ENCODE measurements at places on chromosomes 16 and 17.

GRCh38 chr17:10058921-10059683 lies 139.3 kb downstream of the GAS7 start:
- DNase-seq: no peak

- no peak for DNase-seq
Measured at GRCh38 chr17:48426019-48426665, 3.9 kb downstream of the SKAP1 start.

DNA sequence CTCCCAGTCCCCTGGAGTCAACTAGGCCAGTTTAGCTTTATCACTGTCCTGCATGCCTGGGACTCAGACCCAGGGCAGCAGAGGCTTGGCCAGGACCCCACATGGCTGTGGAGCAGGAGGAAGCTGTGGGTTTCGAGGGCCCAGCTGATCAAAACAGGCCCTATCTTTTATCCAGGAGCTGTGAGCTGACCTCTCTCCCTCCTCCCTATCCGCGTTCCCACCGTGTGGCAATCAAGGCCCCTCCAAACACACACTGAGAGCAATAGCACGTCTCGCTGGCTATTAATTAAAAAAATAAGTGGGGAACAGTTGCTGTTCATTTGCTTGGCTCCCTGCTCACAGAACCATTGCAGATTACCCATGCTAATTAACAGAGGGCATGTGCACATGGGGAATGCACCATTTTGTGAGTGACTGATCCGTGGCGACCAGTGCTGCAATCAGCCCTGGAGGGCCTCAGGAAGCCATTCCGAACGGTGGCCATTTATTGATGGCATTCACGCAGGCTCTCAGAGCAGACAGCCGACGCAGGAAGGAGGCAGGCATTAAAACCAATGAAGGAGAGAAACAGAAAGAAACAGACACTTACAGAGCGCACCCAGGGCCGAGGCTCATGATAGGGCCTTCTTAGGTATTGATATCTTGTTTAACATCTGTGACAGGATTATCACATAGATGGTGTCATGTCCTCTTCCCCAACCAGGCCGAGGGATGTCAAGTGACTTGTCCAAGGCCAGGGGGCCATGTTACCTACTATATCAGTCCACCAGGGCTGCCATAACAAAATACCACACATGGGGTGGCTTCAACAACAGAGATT lies 157.1 kb downstream of the KATNIP start:
- no peak for DNase-seq

DNA sequence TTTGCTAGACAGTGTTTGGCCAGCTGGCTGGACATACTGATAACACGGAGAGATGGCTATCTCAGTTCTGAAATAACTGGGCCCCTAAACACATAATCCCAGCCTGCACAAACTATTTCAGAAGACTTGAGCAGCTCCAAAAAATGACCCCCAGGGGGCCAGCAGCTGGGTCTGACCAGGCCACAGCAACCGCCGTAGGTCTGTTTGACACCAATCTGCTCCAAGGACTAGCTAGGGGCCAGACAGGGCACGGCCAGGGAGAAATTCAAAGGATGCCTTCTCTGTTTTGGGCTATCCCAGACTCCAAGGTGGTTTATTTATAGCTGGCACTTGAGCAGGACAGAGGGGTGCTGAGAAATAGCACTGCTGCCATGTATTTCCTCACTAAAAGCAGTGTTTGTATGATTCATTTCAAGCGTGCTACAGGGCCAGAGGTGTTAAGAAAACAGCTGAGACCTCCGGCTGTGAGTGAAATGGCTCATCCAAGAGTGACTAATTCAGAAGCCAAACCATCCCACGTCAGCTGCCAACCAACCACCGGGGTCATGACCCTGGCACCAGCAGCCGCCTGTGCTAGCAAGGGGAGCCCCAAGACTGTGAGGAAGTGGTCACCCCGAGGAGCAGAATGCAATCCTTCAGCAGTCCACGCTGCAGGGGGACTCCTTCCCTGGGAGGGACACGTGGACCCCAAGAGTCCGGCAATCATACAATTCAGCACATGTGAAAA lies 5.7 kb downstream of the GGA2 start:
- peak; percentile 79 for DNase-seq

DNA sequence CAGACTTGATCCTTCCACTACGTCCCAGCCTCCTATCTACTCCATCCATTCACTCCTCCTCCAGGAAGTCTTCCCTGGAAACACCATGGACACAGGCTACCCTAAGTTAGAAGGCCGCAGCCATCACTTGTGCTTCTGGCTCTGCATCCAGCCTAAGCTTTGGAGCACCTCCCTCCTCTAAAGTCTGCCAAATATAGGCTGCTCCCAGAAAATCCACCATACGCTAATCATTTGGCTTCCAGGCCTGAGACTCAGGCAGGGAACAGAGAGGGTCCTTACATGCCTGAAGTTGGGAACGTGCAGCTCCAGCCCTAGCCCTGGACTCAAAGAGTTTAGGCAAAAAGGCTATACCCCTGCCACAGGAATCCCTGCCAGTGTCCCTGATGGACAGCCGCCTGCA lies 6.7 kb downstream of the PCGF2 start:
- DNase-seq: no peak

DNA sequence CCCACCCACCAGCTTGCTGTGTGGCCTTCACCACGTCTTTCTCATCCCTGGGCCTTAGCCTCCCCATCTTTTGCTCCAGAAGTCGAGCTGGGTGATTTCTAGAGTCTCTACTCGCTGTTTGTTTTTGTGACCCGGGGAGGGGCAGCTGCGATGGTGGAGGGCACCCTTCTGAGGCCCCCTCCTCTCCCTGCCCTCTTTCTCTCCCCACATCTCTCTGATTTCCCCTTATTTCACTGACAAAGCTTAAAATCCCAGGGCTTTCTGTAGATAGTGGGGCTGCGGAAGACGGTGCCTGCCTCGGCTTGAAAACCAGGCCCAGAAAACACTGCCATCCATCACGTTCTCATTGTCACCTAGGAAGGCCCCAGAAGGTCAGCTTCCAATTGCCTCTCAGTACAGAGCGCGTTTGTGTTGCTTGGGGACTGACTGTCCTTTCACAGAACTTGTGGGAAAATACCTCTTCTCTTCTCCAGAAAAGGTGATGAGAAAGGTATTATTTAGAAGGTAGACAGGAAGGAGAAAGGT lies 95.1 kb downstream of the NTN1 start:
- DNase-seq: no peak

DNA sequence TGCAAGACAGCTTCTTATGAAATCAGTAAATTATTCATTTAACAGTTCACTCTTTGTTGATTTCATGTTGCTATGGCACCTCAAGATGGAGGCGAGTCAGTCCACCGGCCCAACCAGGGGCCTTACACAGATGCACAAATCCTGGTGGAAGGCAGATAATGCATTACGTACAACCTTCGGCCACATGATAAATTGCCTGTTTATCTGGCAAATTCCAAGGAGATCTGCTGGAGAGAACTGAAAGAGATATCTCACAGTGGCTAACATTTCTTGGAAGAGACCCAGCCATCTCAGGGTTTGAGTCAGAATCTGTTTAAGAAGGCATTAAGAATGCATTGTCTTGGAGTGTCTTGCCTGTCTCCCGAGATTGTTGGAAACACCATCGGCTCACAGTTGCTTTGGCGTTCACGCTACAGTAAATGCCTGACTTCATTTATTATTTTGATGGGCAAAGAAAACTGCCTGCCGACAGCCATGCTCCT lies 225.6 kb downstream of the MSI2 start:
- DNase-seq: no peak

DNA sequence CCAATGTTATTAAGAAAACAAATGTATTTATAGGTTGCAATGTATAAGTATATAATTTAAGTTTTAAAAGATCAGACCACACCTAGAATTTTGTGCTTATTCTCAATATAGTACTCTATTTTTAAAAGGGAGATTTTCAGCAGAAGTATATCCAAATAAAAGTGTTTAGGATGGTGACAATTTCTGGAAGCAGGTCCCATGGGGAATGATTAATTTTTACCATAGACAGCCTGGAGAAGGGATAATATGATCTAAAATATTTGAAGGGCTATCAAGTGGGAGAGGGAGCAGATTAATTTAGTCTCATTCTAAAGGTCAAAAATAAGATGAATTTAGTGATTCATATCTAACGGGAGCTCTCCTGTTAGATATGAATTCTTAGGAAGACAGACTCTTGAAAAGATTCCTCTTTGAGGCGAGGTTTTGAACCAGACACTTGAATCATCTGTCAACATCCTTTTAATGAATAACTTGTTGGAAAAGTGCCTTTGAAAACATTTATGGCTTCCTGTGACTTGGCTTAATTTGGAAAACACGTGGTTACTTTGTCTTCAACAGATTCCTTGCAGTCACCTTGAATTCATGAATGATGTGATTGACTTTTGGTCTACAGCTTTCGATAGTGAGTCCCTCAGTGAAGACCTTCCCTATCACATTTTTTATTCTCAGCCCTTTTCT lies 29.3 kb upstream of the SMIM36 start:
- DNase-seq: no peak

DNA sequence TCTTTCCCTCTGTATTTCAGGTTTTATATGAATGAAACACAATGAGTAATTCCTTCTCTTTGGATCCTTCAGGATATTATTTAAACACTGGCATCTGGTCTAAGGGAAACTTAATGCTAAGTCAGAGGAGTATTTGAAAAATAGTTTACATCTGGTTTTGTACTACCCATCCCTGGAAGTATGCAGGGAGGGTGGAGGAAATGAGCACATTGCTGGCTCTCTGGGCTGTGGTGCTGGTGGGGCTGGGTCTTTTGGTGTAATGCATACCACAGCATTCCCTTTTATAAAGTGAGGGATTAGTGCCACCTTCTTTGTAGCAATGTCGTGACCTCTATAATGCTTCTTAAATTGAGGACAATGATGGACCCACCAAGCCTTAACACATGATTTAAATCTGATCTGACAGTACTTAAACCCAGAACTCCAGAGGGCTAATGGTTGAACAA lies 105.5 kb upstream of the AXIN2 start:
- no peak for DNase-seq

DNA sequence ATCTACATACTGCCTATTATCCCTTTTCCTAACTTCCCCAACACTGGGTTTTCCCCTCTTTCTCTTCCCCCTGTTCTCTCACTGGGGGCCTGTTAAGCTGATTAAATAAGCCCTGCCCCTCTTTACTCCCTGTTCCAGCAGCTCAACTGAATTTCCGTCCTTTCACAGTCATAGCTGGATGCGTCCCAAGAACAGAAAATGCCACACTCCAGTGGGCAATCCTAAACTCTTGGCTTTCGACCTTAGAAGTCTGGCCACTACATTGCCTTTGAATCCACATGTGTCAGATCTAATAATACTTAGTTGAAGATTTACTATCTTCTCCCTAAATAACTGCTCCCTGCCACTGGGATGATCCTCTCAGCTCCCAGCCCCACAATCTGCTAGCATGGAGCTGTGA lies 34.5 kb downstream of the KCNJ16 start:
- no peak for DNase-seq

- no peak for DNase-seq
Measured at GRCh38 chr17:41382394-41382793, 288 bp upstream of the KRT34 start.
